ENCODE measurements at places on chromosomes 2 and 18.

GRCh38 chr18:74493689-74494088 lies 2.5 kb upstream of the CNDP2 start:
- no peak for DNase-seq

- no peak for DNase-seq
Observed at GRCh38 chr2:191573216-191573615, 104.7 kb upstream of the NABP1 start.

DNA sequence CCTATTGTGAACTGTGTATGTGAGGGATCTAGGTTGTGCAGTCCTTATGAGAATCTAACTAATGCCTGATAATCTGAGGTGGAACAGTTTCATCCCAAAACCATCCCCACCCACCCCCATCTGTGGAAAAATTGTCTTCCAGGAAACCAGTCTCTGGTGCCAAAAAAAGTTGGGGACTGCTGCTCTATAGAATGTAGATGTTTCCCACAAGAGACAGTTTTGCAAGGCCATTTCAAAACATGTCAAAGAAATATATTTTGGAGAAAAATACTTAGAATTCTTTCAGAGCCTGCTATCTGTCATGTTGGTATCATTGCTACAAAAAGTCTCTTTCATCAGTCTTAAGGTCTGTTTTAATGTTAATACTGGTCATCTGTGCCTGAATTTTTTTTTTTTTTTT lies 4.1 kb upstream of the SLC39A10 start:
- no peak for DNase-seq

DNA sequence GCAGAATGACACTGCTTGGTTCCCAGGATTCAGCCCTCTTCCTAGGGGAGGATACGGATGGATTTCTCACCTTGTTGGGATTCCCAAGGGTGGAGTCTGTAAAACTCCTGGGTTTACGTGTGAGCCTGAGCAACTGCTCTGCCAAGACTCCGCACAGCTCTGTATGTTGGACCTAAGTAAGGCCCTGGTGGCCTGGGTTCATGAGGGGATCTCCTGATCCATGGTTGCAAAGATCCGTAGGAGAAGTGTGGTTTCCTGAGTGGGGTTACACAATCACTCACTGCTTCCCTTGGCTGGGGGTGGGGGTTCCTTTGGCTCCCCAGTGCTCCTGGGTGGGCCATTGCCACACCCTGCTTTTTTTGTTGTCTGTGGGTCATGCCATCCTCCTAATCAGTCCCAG lies 37.7 kb downstream of the ANKRD12 start:
- no peak for DNase-seq

- no peak for DNase-seq
Observed at GRCh38 chr2:226216575-226216974, 583.0 kb downstream of the IRS1 start.

GRCh38 chr2:86038291-86039081 lies 67.2 kb downstream of the POLR1A start:
- no peak for DNase-seq

- no peak for DNase-seq
Observed at GRCh38 chr2:146776596-146776995, 1068.2 kb upstream of the ACVR2A start.

GRCh38 chr2:106759966-106760365 lies 126.0 kb downstream of the ST6GAL2 start:
- DNase-seq = no peak

GRCh38 chr2:241230435-241230834 lies 42.0 kb downstream of the ANO7 start:
- no peak for DNase-seq

GRCh38 chr2:231680992-231681852 lies 27.1 kb upstream of the PTMA start:
- DNase-seq = peak; percentile 92

All from tibial artery (tissue), 4 donors.